Stimulated activated naive CD8-positive, alpha-beta T cell treated with anti-CD3 and anti-CD28 coated beads, Interleukin-15, Interleukin-2, amounts not matched to agents 100 U/mL and 50 U/mL, for 24 hours (primary cell): ENCODE measurements at places on chromosomes 3 and 15.

DNA sequence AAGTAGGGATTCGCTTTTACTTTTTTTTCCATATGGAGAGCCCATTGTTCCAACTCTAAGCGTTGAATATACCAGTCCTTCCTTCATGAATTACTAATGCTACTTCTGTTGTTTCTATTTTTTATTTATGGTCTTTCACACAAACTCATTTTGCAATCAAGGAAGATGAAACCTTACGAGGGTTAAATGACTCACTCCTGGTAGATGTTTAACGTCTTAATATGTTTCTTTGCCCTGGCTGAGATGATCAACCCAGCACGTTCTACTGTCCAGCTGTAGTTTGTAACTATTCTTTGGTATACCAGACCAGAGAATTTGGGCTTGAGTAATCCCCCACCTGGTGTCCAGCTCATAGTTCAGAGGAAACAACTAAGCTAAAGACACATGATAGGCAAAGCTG is 23.1 kb downstream of the CDCP1 start:
- no peak for DNase-seq

- DNase-seq, result no peak
Observed at GRCh38 chr3:149705416-149705815, 46.9 kb downstream of the COMMD2 start.

DNA sequence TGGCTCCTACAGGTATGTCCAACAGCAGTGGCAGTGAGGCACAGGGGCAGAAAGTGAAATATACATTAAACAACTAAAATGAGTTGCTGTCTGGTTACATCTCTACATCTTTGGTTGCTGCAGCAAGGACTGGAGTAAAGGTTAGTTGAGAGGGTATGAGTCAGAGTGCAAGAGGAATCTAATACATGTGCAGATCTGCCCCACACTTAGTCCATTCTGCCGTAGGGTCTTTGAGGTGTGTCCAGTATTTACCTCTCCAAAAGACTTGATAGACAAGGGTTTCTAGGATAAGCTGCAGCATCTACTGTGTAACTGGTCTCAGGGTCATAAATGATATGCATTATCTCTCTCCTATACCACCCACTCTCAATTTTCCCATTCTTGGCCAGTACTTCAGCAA is 6.2 kb upstream of the NEDD4 start:
- no peak for DNase-seq

- DNase-seq, result no peak
Observed at GRCh38 chr3:31009881-31010280, 115.4 kb upstream of the GADL1 start.

GRCh38 chr15:42933886-42934667 is 13.5 kb upstream of the TTBK2 start:
- DNase-seq, result no peak

DNA sequence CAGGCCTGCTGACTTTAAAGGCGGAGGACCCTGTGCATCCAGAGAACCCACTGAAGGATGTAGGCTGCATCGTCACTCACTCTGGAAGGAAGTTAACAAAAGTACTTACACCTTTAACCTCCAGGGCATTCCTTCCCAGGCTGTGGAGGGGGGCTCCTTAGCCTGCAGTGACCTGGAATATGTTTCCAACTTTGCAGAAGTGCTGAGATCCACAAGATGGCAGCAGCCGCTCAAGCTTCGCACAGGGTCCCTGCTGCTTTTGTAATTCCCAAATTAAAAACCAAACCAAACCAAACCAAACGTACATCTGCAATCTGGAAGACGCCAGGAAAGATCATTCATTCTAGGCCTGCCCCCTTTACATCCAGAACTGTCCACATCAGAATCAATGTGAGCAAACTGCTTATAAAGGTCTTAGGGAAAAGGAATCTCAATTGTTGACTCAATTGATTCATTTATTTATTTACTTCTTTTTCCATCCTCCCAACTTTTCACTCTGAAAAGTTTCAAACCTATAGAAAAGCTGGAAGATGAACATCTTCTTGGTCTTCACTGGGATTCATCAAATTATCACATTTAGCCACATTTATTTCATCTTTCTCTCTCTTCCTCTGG is 70.5 kb upstream of the KLHL25 start:
- peak; percentile 11 for DNase-seq

- no peak for DNase-seq
Observed at GRCh38 chr3:140748903-140749302, 71.0 kb downstream of the TRIM42 start.

DNA sequence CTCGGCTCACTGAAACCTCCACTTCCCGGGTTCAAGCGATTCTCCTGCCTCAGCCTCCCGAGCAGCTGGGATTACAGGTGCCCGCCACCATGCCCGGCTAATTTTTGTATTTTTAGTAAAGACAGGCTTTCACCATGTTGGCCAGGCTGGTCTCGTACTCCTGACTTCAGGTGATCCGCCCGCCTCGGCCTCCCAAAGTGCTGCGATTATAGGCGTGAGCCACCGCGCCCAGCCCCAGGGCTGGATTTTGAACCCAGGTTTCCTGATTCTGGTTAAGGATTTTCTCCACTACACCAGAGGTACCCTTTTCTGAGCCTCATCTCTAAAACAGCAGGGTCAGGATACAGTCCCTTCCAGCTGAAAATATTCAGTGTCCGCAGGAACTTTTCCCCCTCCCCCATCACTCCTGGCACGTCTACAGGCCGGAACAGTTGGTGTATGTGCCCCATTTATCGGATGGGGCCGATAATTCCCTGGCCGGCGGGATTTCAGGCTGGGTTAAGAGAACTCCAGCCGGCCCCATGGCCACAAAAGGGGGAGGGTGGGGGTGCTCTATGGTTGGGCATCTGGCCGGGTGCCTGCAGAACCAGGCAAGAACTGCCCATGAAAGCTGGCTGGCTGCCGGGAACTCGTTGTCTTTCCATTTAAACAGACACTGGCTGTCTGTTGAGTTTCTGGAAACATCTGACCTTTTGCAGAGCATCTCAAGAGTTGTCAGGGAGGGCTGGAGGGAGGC is 26.8 kb upstream of the SEMA4B start:
- DNase-seq, result no peak

DNA sequence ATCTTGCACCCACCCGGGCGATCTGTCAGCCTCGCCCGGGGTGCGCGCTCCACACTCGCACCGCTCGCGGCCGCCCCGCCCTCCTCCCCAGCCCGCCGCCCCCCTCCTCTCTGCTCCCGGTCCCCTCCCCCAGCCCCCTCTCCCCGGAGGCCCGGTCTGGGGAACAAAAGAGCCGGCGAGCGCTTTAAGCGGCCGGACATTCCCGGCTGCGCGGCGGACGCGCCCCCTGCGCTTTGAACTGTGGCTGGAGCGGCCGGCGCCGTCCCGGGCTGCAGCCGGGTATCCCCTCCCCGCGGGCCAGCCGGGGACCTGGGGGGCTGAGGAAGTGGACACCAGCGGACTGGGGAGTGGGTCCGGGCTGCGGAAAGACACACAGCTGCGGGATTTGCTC is at the start of gene IGDCC3:
TSS of gene IGDCC3 (minus strand) at position 27 of the 391 bp plus-strand sequence. CDS start 214 bp downstream, outside the sequence.
- no peak for DNase-seq

DNA sequence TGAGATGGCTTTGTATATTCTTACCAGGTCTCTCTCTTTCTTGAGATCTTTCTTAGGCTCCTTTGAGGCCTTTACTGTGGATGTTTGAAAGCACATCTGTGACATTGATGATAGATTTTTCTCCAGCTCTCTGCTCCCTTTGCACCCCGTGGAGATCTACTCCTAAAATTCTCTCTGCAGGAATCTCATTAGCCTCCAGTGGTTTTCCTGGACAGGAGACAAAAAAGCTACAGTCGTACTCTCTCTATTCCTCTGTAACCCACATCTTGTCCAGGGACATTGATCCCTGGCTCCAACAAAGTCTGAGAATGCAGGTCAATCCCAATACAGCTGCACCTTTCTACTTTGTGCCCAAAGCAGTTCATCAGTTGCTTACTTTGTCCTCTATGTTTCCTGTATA is 68.2 kb downstream of the RBMS3 start:
- no peak for DNase-seq

DNA sequence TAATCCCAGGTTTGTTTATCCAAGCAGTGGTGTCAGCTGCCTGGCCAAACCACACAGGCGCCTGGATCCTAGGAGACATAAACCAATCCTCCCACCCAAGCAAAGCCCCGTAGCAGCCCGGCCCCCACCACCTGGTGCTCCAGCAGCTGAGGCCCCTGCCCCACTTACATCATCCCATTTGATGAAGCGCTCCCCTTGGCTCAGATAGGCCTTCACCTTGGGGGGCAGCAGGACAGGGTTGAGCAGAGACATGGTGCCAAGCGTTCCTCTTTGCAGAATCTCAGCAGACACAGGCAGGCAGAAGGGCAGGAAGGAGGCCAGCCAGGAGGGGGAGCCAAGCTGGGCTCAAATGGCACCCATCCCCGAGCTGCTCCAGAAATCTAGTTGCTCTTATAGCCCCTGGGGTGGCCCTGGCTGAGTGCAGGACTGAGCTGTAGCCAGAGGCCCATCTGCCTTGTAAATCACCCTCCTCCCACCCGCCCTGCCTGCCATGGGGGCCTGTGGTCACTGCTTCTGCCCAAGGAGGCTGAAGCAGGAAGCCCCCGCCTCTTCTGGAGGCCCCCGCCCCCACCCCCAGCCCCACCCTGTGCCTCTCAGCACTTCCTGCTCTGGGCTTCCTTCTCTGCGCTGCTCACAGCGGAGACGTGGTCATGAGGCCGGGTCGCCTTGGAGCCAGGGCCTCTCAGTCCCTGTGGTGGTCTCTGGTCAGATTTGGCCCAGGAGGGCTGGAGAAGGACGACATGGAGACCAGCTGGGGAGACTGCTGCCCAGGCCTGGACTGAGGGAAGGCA is at the start of gene PLCB2:
TSS of gene PLCB2 (minus strand) at position 515 of the 791 bp plus-strand sequence. CDS start at position 252, 263 bp downstream.
- DNase-seq, result peak; percentile 69

DNA sequence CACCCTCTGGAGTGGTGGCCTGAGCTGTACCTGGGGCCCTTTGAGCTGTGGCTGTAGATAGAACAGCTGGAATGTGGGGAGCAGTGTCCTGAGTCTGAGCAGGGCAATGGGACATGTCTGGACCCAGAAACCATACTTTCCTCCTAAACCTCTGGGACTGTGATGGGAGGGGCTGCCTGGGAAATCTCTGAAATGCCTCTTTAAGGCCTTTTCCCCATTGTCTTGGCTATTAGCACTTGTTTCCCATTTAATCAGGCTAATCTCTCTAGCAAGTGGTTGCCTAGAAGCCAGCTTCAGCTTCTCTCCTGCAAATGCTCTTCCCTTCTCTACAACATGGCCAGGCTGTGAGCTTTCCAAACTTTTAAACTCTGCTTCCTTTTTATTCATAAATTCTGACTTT is 58.5 kb upstream of the SPATA16 start:
- DNase-seq, result no peak

GRCh38 chr3:141939759-141940158 is 63.3 kb downstream of the ATP1B3 start:
- DNase-seq, result no peak
